ENCODE measurements at places on chromosomes 3 and 15.

DNA sequence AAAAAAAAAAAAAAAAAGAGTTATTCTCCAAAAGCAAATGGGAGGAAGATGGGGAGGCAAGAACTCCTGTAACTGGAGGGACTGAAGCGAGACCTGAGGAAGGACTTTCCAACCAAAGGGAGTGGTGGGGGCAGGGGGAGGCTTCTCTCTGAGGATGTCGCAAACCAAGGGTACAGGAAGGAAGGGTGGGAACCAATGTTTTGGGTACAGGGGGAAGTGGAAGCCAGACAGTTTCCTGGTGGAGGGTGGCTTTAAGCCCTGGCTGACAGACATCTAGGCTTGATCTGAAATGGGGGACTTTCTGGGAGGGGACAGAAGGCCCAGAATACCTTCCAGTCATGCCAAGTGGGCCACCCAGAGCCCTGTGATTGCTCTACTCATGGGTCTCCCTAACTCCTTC, 27.0 kb downstream of the VIPR1 start:
- no peak for DNase-seq

- no peak for DNase-seq
Observed at GRCh38 chr3:48505968-48506504, 2.1 kb upstream of the SHISA5 start.

- peak; percentile 64 for DNase-seq
Observed at GRCh38 chr15:29687939-29688505, 134.2 kb downstream of the TJP1 start.

GRCh38 chr15:51093839-51094605, 684 bp downstream of the TNFAIP8L3 start:
- no peak for DNase-seq

- DNase-seq, result no peak
Observed at GRCh38 chr15:66481107-66481856, 16.3 kb downstream of the SNAPC5 start.

Measured in LoVo (cell line).